ENCODE measurements at places on chromosomes 1 and 21. TPM values are rescaled to one million over a fixed set of nuclear protein-coding genes. Genes with fewer than 3 reads are reported as not detected.

The OR2M3 gene
- total RNA-seq: not detected

The CA14 gene
- not detected for total RNA-seq

The GFI1 gene
- 0.35 TPM for total RNA-seq

The RGS18 gene
- total RNA-seq: not detected

The CADM3 gene
- total RNA-seq: not detected

The CFAP45 gene
- 0.53 TPM for total RNA-seq

The UMODL1 gene
- total RNA-seq: not detected

The GPR3 gene
- 0.44 TPM for total RNA-seq

The AXDND1 gene
- total RNA-seq: not detected

The BARHL2 gene
- total RNA-seq: not detected

The NPHS2 gene
- total RNA-seq: not detected

The MCOLN2 gene
- not detected for total RNA-seq

The ELAVL4 gene
- total RNA-seq: not detected

The TAS1R2 gene
- total RNA-seq: not detected

The LCE1B gene
- not detected for total RNA-seq

The KIF26B gene
- 4.0 TPM for total RNA-seq

The CNR2 gene
- not detected for total RNA-seq

The MYBPH gene
- not detected for total RNA-seq

The SRGAP2B gene
- 46.8 TPM for total RNA-seq

The SLC44A3 gene
- 1.5 TPM for total RNA-seq

The KCNJ15 gene
- total RNA-seq: 3.0 TPM

The PADI3 gene
- total RNA-seq: not detected

The SHISA4 gene
- total RNA-seq: 35.2 TPM

The LRRC7 gene
- not detected for total RNA-seq

All from glomerular endothelial cell (primary cell).